Ammon's horn (tissue), 1 donor: ENCODE measurements at places on chromosomes 2 and 18.

GRCh38 chr18:68713796-68714195, 1.1 kb downstream of the TMX3 start:
- no peak for DNase-seq

DNA sequence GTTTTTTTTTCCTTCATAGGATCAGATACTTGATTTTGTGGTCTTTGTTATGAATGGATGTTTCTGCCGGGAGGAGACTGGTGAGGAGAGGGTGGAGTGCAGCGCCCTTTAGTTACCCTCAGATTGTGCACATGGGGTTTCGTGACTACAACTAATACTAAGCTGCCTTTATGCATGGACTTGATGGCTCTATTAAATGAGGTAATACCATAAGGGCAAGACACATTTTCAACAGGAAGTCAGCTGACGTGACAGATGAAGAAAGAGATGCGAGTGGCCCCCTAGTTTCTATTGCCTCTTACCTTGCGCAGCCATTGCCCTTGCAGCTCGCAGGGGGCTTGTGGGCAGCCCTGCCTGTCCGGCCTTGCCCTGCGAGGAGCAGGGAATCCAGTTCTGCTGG, 24.4 kb downstream of the ZNF407 start:
- no peak for DNase-seq

DNA sequence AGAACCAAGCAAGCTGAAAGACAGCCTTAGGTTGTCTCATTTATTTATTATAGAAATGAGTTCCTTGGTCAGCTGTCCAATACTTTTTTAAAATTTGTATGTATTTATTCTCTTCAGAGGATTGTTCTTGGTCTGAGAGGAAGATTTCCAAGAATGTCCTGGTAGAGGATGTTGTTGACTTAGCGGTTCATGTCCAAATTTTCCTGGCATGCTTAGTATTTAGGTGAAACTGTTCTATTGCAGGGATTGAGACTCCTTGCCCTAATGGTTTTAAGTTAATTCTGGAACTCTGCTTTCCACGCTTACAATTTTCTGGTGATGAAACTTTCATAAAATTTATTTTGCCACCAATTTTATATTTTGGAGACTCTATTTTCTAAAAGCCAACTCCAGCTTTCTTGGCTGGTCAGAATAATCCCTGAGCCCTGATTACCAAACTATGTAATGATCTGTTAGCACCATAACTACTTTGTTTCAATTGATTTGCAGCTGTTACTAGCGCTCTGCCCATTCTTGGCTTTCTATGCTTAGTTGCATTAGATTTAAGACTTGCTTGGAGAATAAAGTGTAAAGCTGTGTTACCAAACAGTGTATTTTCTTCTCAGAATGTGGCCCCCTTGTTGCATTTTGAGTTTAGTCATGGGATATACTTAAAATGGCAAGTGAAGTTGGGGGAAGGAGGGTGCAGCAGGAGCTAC, 1868.8 kb upstream of the CELF4 start:
- DNase-seq = no peak

DNA sequence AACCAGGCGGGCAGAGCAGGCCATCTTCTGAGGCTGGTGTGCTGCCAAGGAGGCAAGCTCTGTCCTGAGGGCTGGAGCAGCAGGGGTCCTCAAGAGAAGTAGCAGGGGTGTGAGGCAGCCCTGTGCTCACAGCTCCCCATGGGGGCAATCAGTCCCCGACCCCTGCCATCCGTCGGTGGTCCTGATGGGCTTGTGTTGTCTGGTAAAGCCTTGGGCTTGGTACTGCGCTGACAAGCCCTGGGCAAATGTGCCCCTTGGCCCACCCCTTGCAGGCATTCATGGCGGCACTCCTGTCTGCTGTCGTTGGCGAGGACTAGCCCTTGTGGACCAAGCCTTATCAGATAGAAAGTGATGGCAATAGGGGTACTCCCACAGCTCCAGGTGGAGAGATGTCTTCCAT, 22.6 kb upstream of the SCLY start:
- no peak for DNase-seq

DNA sequence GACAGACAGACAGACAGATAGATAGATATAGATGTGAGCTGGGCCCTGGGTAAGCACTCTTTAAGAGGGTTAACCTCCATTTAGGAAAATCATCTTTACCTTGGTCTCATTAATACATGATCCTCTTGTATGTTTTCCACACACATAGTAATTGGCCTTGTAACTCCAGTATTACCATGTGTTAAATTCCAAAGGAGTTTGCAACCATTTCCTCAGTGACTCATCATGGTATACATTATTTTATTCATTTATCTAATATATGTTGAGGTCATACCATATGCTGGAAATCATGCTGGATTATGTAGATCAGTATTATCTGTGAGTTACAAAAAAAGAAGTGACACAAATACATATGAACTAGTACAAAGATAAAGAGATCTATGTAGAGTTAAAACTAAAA, 504.3 kb downstream of the DCC start:
- no peak for DNase-seq

- no peak for DNase-seq
Observed at GRCh38 chr2:215826838-215827441, 186.4 kb downstream of the MREG start.

- no peak for DNase-seq
Observed at GRCh38 chr2:29691391-29691950, 229.9 kb downstream of the ALK start.

- no peak for DNase-seq
Observed at GRCh38 chr2:8623958-8624591, 57.8 kb upstream of the ID2 start.

DNA sequence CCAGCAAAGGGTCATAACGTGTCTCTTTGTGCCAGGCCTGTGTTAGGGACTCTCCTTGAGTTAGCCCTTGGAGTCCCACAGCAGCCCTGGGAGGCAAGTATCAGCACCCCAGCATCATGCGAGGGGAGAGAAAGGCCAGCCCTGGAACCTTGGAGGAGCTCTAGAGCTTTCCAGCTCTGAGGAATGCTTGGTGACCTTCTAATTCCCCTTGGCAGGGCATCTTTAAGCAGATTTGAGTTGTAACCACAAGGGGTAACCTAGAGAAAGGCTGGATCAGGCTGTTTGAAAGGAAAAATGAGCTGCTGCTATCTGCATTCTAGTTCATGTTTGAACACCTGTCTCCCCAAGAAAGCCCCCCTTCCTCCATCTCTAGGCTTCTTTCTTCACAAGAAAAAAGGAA, 23.8 kb upstream of the ODC1 start:
- no peak for DNase-seq

- DNase-seq = no peak
Observed at GRCh38 chr2:40367652-40368051, 84.2 kb downstream of the SLC8A1 start.

DNA sequence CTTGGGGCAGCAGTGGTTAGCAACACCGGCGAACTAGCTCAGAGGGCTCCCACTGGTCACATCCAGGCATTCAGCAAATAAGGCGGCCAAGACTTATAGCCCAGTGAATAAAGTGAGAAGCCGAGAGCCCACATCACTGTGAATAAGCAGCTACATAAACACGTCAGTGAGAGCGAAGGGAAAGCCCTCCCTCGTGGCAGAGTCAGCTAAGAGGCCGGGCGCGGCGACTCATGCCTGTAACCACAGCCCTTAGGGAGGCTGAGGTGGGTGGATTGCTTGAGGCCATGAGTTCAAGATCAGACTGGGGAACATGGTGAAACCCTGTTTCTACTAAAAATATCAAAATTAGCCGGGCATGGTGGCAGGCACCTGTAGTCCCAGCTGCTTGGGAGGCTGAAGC, 5.2 kb downstream of the D2HGDH start:
- no peak for DNase-seq

GRCh38 chr2:133107058-133107815, 437.2 kb upstream of the LYPD1 start:
- DNase-seq = no peak

DNA sequence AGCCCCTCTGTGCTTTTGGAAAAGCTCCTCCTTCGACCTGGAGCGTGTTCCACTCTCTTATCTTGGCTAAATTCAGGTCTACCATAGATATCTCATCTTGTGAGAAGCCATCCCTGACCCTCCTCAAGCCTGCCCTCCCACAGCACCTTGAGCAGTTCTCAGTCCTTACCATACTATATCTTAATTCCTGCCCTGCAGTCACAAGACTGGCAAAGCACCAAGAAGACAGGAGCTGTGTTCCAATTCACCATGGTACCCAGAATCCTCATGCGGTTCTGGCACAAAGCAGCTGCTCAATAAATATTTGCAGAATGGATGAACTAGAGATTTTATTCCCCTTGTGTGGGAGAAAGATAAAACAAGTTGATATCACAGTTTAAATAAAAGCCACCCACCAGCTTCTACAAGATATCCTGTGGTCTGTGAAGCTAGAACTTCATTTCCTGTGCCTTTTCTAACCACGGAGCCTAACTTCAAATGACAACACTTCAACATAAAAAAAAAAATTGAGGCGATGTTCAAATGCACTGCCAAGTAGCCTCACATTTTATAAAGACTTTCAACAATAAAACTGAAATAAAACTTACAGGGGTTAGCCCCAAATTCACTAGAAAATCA, 19.5 kb downstream of the MARCHF4 start:
- no peak for DNase-seq

DNA sequence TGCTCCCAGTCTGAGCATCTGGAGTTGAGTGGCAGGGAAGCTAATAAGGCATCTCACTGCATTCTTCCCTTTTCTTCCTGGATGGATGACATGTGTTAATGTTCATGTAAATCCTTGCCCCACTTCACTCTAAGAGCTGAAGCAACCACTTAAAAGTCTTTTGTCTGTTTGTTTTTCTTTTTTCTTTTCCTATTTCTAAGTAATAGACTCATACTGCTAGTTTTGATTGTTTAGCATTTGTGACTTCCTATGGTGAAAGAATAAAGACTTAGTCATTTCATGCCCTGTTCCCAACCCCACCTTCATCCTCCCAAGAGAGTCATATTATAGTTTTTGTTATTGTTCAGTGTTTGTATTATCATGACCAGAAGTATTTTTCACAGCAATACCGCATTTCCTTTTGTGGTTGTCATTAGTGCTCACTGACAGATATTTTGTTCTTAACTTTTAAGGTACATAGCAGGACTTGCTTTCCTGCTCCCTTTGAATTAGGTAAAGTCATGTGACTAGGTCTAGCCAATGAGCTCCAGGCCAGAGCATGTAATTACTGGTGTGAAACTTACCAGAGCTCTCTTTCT, 18.1 kb upstream of the SPP2 start:
- no peak for DNase-seq

DNA sequence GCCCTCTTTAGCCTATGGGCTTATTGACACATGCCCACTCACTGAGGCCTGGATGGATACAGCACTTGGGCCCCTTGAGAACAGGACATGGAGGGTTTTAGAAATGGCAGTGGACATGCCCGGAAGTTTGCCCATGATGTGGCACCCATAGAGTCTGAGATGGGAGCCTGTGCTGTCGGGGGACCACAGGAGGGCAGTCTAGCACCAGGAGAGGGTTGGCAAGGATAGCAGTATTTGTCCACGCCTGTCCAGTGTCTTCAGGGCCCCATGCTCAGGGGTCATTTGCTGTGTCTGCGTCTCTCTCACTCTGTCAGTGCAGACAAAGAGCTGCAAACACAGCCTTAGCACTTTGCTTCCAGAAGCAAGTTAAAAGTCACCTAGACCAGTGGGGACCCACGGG, 48.7 kb downstream of the IL1RL2 start:
- DNase-seq = no peak

GRCh38 chr2:63257473-63257872, 206.8 kb downstream of the OTX1 start:
- DNase-seq = no peak

DNA sequence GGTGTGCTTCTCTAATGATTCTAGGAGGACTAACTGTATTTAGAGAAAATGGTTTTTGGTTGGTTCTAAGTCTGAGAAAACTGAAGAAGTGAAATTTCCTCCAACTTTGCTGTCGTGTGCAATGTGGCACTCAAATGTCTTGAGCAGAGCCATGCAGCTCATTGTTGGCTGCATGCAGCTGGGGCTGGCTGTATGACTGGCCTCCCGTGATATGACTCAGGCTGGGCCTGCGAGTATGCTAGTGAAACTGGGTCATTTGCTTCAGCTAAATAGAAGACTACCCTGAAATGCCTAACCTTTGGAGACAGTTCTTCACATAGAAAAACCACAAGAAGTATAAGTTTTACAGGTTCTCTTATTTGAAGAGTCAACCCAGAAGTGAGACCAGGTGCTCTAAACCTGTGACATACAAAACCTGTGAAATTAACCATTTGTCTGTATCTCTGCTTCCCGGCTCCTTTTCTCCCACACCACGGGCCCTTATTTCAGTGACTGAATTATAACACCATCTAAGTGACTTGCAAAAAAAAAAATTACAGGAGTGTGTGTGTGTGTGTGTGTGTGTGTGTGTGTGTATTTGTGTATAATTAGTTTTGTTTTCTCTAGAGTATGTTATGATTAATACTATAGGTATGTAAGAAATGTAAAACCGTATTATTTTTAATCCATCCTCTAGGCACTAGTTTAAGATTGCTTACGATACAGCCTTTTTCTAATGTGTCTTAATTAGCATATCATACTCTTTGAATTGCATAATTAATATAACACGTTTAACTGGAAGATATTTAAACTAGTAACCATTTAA, 15.9 kb downstream of the POLI start:
- DNase-seq = no peak

DNA sequence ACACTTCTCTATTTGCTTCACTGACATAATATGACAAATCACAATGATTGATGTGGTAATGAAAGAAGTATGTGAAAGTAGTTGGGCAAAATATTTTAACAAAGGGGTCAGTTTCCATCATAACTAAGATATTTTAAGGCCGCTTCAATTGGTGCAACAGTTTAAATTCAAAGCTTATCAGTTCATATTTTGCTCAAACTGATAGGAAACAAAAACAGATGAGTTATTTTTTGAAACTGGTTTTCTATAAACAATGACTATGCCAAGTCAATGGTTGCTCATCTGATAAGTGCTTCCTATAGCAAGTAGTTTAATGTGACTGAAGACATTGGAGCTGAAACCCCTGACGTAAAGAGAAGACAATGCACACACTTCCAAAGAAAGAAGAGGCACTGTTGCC, 1290.7 kb downstream of the SUCLG1 start:
- DNase-seq = no peak

DNA sequence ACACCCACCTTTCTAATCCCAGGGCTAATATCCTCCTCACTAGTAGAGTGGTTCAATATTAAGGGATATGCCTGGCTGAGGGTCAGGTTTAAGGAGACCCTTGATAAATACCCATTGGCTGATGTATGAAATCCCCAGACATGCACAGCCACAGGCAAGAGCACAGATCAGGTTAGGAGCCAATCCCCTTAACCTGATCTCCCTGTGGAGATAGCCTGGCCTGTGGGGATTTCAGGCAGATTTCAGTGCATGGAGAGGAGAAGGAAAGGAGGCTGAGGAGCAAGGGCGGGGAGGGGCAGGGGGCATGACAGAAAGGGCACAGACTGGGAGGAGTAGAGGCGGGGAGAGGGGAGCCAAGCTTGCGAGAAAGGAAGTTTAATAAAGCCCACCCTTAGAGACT, 129.0 kb downstream of the LOXHD1 start:
- no peak for DNase-seq
